ENCODE measurements at places on chromosomes 1 and 21. TPM values are rescaled to one million over a fixed set of nuclear protein-coding genes. Genes with fewer than 3 reads are reported as not detected.

ETNK2 gene
- 69.9 TPM for total RNA-seq

MATN1 gene
- 0.46 TPM for total RNA-seq

KCNQ4 gene
- 1.4 TPM for total RNA-seq

RBM11 gene
- total RNA-seq, result 14.3 TPM

C2CD4D gene
- not detected for total RNA-seq

CYYR1 gene
- total RNA-seq, result 2.5 TPM

TDRKH gene
- 18.2 TPM for total RNA-seq

USH2A gene
- total RNA-seq, result 1.4 TPM

OR6N1 gene
- not detected for total RNA-seq

TMEM81 gene
- total RNA-seq, result 3.9 TPM

CHIA gene
- not detected for total RNA-seq

GFI1 gene
- not detected for total RNA-seq

AXDND1 gene
- total RNA-seq, result 0.69 TPM

PBX1 gene
- 142 TPM for total RNA-seq

HAO2 gene
- not detected for total RNA-seq

DIO1 gene
- not detected for total RNA-seq

FCRL6 gene
- total RNA-seq, result not detected

ZNF669 gene
- total RNA-seq, result 24.9 TPM

NCMAP gene
- total RNA-seq, result 1.4 TPM

ABCG1 gene
- total RNA-seq, result 23.5 TPM

TFF1 gene
- total RNA-seq, result not detected

ITLN2 gene
- not detected for total RNA-seq

TRPM2 gene
- 9.2 TPM for total RNA-seq

TPRG1L gene
- total RNA-seq, result 40.4 TPM

NBPF6 gene
- total RNA-seq, result not detected
